ENCODE measurements at places on chromosomes 12 and 14.

DNA sequence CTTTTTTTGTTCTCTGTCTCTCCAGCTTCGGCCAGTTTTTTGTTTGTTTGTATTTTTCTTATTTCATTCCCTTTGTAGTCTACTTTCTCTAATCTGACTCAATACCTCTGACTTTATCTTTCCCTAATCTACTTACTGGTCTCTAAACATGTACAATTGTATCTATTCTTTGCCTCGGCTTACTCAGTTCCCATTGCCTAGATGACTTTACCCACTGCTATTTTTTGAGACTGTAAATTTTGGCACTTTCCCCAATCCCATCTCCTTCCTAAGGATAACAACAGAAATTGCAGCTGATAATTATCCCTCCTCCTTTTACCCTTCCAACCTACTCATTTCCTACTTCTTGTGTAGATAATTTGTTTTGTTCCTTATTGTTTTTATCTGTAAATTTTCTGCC lies 511.1 kb downstream of the RPL10L start:
- no peaks in the 10 kb centered on the region for H3K27me3 ChIP-seq
- H3K36me3 ChIP-seq: no peaks in the 10 kb centered on the region
- H3K4me1 ChIP-seq: no peaks in the 10 kb centered on the region
- H3K4me3 ChIP-seq: no peak overlapping the region
- DNase-seq: no peak

- H3K4me1 ChIP-seq: no peaks in the 10 kb centered on the region
- DNase-seq: no peak
Observed at GRCh38 chr12:16036073-16036472, 124.9 kb downstream of the DERA start.

- no peak overlapping the region for H3K27ac ChIP-seq
- peaks cover 2% of the 10 kb centered on the region for H3K27me3 ChIP-seq
- H3K4me1 ChIP-seq: peaks cover 14% of the 10 kb centered on the region
- no peak for DNase-seq
- no peak overlapping the region for H3K4me3 ChIP-seq
Observed at GRCh38 chr12:119990382-119990874, 1.4 kb downstream of the BICDL1 start.

GRCh38 chr12:55019784-55020183 lies at the start of gene NEUROD4:
Gene NEUROD4, plus strand, starts transcription at chr12:55019974. Its CDS starts 6,466 bp downstream, at chr12:55026440.
- H3K27me3 ChIP-seq: no peaks in the 10 kb centered on the region
- no peak for DNase-seq
- no peak within 1 kb of the TSS for H3K4me3 ChIP-seq
- H3K36me3 ChIP-seq: no peaks in the 10 kb centered on the region
- no peaks in the 10 kb centered on the region for H3K4me1 ChIP-seq
- H3K27ac ChIP-seq: no peak within 1 kb of the TSS

GRCh38 chr12:53051881-53052412 lies 2.1 kb downstream of the TNS2 start:
- no peak for DNase-seq
- H3K4me1 ChIP-seq: no peaks in the 10 kb centered on the region
- peak overlapping the region; percentile 99 for H3K27ac ChIP-seq
- H3K4me3 ChIP-seq: peak overlapping the region; percentile 74
- no peaks in the 10 kb centered on the region for H3K27me3 ChIP-seq
- peaks cover 25% of the 10 kb centered on the region for H3K36me3 ChIP-seq

GRCh38 chr14:78181270-78181669 lies 11.1 kb downstream of the NRXN3 start:
- H3K4me3 ChIP-seq: no peak overlapping the region
- no peak for DNase-seq
- H3K27me3 ChIP-seq: no peaks in the 10 kb centered on the region
- H3K4me1 ChIP-seq: no peaks in the 10 kb centered on the region
- H3K27ac ChIP-seq: no peak overlapping the region

- no peak for DNase-seq
- no peak overlapping the region for H3K4me3 ChIP-seq
- no peaks in the 10 kb centered on the region for H3K27me3 ChIP-seq
- no peaks in the 10 kb centered on the region for H3K36me3 ChIP-seq
- H3K27ac ChIP-seq: no peak overlapping the region
Observed at GRCh38 chr12:5708371-5708770, 236.7 kb downstream of the ANO2 start.

DNA sequence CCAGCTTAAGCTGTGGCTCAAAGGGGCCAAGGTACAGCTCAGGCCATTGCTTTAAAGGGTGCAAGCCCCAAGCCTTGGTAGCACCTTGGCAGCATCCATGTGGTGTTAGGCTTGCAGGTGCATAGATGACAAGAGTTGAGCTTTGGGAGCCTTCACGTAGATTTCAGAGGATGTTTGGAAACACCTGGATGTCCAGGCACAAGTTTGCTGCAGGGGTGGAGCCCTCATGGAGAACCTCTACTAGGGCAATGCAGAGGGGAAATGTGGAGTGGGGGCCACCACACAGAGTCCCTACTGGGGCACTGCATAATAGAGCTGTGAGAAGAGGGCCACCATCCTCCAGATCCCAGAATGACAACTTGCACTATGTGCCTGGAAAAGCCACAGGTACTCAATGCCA lies 37.9 kb downstream of the GLIPR1L2 start:
- no peak for DNase-seq
- H3K4me1 ChIP-seq: no peaks in the 10 kb centered on the region
- no peaks in the 10 kb centered on the region for H3K27me3 ChIP-seq
- no peak overlapping the region for H3K4me3 ChIP-seq
- no peak overlapping the region for H3K27ac ChIP-seq
- no peaks in the 10 kb centered on the region for H3K36me3 ChIP-seq

GRCh38 chr12:130456375-130457199 lies 118.9 kb downstream of the PIWIL1 start:
- H3K36me3 ChIP-seq: no peaks in the 10 kb centered on the region
- no peak overlapping the region for H3K4me3 ChIP-seq
- no peak for DNase-seq
- peaks cover 4% of the 10 kb centered on the region for H3K4me1 ChIP-seq
- no peaks in the 10 kb centered on the region for H3K27me3 ChIP-seq

All from right atrium auricular region (tissue), 2 donors.